ENCODE measurements at places on chromosomes 6 and 20. TPM values are rescaled to one million over a fixed set of nuclear protein-coding genes. Genes with fewer than 3 reads are reported as not detected.

Gene ADGRG6
- 13.0 TPM for total RNA-seq

Gene RBPJL
- total RNA-seq: not detected

Gene ARHGAP18
- total RNA-seq: 7.2 TPM

Gene MEI4
- under 0.01 TPM for total RNA-seq

Gene FOXC1
- 6.9 TPM for total RNA-seq

Gene TINAG
- total RNA-seq: not detected
